T-helper 1 cell (primary cell): ENCODE measurements at places on chromosomes 2 and 18.

DNA sequence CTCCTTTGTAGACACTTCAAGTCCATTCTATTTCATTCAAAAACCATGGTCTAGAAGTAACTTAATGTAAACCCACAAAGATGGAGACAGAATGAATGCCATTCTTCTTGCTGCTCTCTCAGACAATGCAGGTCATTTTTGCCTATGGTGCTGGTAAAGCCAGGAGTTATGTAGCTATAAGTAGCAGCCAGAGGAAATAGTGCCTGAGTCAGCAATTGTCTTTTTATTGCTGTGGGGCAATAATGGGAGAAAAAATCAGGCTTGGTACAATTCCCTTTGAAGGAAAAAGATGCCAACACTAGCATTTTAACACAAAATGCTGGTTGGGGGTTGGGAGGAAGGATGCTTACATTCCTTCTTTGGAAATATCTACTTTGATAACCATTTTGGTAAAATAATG lies 43.5 kb downstream of the SCN1A start:
- DNase-seq, result no peak

DNA sequence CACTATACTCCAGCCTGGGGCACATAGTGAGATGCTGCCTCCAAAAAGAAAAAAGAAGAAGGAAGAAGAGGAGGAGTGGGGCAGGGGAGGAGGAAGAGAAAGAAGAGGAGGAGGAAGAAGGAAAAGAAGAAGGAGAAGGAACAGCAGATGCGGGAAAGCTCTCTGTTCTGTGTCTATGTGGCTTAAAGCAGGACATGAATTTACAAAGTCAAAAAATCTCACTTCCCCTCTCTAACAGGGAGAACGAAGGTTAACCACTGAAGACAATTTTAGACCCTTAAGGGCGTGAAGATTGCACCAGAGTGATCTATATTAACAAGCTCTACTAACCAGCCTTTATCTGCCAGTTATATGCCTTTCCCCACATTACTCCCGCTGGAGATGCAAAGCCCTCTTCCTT lies 258.9 kb downstream of the METTL4 start:
- DNase-seq, result no peak

- DNase-seq, result no peak
Observed at GRCh38 chr18:56083097-56083521, 495.1 kb upstream of the TCF4 start.

DNA sequence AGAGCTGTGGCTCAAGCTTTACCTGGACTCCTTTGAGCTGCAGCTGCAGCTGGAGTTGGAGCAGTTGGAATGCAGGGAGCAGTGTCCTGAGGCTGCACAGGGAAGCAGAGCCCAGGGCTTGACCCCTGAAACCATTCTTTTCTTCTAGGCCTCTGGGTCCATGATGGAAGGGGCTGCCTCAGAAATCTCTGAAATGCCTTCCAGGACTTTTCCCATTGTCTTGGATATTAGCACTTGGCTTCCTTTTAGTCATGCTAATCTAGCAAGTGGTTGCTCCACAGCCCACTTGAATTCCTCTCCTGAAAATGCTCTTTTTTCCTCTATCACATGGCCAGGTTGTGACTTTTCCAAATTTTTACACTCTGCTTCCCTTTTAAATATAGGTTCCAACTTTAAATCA lies 108.6 kb upstream of the RNF152 start:
- DNase-seq, result no peak

GRCh38 chr2:136386046-136386445 lies 268.1 kb upstream of the CXCR4 start:
- DNase-seq, result no peak

DNA sequence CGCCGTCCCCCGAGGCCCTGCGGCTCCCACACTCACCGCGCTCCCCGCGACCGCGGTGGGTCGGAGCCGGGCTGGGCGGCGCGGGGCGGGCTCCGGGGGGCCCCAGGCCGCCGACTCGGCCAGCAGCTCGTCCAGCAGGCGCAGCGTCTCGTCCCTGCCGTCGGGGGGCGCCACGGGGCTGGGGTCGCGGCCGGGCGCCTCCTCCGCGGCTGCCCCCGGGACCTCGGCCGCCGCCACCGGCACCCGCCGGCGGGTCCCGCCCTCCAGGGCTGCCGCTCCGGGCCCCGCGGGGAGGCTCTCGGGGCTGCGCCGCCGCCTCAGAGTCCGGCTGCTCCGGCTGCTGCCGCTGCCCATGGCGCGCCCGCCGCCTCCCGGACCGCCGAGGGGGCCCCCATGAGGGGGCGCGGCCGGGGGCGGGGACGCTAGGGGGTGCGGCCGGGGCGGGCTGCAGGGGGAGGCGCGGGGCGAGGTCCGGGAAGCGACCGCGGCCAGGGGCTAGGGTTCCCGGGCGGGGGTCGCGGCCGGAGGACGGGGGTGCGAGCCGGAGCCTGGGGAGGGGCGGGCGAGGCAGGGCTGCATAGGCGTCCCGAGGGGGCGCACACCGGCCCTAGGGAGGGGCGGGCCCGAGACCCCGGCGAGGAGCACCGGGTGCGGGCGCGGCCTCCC lies at the start of gene CYS1:
TSS of gene CYS1 (minus strand) at position 542 of the 666 bp plus-strand sequence. CDS start at position 354, 188 bp downstream.
- DNase-seq, result no peak

GRCh38 chr18:76875390-76876325 lies 53.3 kb downstream of the ZNF236 start:
- DNase-seq, result no peak

GRCh38 chr2:205772983-205773382 lies 90.7 kb downstream of the NRP2 start:
- no peak for DNase-seq

GRCh38 chr2:215084080-215084479 lies 54.3 kb downstream of the ABCA12 start:
- no peak for DNase-seq

- DNase-seq, result no peak
Observed at GRCh38 chr2:31031132-31031706, 107.0 kb downstream of the GALNT14 start.

GRCh38 chr2:12705230-12705629 lies 11.5 kb upstream of the TRIB2 start:
- no peak for DNase-seq

GRCh38 chr2:179344280-179344964 lies 79.8 kb upstream of the SESTD1 start:
- DNase-seq, result no peak

GRCh38 chr2:201827621-201828020 lies 21.3 kb downstream of the CDK15 start:
- no peak for DNase-seq

GRCh38 chr18:49910986-49911385 lies 97.7 kb upstream of the ACAA2 start:
- no peak for DNase-seq

DNA sequence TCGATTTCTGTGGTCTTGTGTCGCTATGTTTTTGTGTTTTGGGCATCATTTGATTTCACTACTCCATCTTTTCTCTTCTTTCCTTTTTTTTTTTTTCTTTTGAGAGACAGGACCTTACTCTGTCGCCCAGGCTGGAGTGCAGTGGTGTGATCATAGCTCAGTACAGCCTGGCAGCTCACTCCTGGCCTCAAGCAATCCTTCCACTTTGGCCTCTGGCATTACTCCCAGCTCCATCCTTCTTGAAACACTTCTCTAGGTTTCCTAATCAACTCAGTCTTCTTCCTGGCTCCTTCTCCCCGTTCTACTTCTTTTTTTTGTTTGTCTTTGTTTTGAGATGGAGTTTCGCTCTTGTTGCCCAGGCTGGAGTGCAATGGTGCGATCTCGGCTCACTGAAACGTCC lies 26.5 kb downstream of the TCF23 start:
- no peak for DNase-seq

- no peak for DNase-seq
Observed at GRCh38 chr2:172749388-172749787, 13.7 kb downstream of the RAPGEF4 start.

DNA sequence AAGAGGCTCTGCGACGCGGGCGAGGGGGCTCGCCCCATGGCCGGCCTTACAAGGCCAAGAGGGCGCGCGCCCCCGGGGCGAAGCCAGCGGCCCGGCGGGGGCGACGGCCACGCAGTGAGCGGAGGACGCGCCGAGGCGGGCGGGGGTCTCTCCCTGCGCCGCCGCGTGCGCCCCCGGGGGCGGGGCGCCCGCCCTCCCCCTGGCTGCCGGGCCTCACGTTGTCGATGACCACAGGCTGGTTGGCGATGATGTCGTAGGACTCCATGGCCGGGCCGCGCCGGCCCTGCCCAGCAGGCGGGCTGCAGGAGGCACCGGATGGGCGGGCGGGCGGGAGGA lies 250 bp downstream of the ACTR1B start:
- DNase-seq, result no peak

- no peak for DNase-seq
Observed at GRCh38 chr18:58005885-58006523, 38.0 kb upstream of the NEDD4L start.
